A673 (cell line): ENCODE measurements at places on chromosomes 1 and 21.

GRCh38 chr21:16468184-16468583, 738.4 kb downstream of the USP25 start:
- DNase-seq: no peak

- DNase-seq: no peak
These were observed 13.4 kb upstream of the CRNN start for GRCh38 chr1:152427458-152427857.

DNA sequence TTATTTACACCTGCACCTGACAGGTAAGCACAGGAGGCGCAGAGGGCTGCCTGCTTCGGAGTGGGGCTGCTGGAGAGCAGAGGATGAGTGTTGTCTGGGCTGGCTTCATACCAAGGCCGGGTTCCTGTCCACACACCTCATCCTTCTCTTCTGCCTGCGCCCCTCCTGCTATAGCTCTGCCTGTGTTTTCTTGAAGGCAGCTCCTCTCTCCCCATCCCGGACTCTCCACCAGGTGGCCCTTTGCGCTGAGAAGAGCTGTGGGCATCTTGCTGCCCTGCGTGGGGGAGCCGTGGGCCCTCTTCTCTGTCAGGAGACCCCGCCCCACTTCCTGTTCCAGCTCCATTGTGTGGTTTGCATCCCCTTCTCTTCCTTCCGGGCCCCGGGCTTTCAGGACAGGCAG, 35.0 kb downstream of the ARHGEF10L start:
- no peak for DNase-seq

GRCh38 chr21:39315603-39316445, 2.4 kb upstream of the BRWD1 start:
- DNase-seq: no peak

- DNase-seq: no peak
These were observed 20.2 kb downstream of the PLEKHA6 start for GRCh38 chr1:204339541-204339940.

GRCh38 chr1:191695865-191696264, 462.4 kb upstream of the RGS18 start:
- DNase-seq: peak; percentile 9

DNA sequence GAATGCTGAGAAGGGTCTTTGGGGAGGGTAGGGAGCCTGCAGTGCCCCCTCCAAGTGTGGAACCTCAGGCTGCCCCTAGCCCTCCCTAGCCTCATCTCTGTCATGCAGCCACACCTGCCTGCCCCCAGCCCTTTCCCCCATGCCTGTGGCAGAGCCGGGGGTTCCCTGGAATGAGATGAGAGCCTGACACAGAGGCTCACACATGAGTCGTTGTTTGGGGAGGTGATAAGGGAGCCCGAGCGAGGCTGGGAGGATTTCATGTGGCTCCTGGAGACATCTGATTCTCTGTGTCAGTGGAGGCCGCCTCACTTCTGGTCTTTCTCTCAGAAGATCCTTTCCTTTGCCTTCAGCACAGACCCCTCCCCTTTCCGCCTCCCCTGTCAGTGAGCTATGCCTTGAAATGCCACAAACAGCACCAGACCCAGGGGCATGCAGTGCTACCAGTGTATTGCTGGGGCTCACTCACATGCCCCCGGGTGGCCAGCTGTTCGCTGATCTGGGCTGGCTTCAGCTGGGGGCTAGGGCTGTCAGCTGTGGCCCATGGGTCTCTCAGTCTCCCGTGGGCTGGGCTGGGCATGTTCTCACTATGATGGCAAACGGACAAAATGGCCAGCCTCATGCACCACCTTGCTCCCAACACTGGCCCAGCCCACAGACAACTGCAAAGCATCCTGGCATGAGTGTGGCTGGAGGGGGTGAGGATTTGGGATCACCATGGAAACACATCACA, 102.6 kb downstream of the AJAP1 start:
- no peak for DNase-seq

- peak; percentile 56 for DNase-seq
These were observed 499.2 kb downstream of the PLPP3 start for GRCh38 chr1:56080123-56080522.

DNA sequence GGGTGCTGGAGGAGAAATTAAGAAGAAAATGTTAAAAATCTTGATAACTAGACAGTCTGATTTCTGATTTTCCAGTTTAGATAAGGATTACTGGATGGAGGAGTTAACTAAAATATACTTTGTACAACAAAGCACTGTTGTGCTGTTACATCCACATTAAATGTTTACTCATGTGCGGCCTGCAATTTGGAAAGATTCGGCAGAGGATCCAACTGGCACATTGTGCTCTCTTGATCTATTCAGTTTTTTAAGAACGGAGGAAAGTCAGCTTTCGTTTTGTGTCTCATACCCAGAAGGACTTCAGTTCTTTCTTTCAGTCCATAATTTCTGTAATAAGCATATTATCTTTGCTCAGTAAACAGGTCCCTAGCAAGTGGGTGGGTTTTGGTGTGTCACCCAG, 52.5 kb downstream of the UCK2 start:
- no peak for DNase-seq

DNA sequence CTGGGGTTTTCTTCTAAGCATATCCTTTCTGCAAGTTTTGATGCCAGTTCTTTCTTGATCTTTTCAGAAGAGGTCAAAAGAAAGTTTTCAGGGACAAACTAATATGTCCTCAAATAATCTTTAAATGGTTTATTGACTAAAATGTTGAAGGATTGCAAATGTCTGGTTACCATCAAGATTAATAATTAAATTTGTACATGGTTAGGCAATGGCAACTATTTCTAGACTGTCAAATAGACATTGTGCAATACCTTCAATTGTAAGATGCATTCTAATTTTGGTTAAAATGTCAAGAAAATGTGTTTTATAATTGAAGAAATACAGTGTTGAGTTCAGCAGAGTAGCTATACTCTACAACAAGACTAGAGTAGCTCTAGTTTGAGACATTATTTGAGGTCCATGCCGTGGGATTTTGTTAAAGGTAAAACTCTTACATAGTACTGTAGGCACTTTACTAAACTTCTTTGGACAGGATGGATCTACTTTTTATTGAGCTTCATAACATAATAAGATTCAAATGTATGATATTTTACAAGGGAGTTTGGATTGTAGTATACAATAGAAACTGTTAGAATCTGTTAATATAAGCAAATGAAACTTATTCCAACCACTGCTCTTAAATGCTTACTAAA, 22.6 kb downstream of the MAEL start:
- DNase-seq: no peak

GRCh38 chr1:156492591-156493080, 7.9 kb downstream of the MEF2D start:
- no peak for DNase-seq

GRCh38 chr1:44067266-44068250, 36.3 kb upstream of the SLC6A9 start:
- DNase-seq: no peak

GRCh38 chr1:109788695-109789521, 25.2 kb upstream of the EPS8L3 start:
- no peak for DNase-seq

DNA sequence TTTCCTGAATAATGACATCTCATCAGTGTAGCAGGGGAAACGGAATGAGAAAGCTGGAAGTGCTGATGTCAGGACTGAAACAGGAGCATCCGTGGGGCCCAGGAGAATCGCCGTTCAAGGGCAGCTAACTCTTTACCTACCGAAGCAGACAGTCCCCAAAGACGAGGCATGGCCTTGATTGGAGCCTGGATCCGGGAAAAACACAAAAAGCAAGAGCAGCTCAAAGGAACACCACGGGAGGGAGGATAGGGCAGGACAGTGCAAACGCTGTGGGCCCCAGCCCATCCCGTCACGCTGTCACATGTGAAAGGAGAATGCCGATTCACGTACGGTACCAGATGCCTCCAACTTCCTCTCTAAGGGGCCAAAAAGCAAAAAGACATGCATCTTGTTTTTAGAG, 34.9 kb downstream of the WNT9A start:
- DNase-seq: no peak

DNA sequence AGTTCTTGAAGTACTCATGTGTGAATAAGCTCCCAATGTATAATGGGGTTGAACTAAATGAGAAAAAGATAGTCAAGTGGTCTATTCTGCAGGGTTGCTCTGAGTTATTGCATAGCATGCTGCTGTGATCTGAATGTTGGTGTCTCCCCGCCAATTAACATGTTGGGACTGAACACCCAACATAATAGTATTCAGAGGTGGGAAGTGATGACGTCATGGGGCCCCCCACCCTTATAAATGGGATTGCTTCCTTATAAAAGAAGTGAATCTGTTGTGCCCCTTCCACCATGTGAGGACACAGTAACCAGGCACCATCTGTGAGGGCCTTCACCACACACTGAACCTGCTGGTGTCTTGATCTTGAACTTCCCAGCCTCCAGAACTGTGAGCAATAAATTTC, 50.2 kb downstream of the MAB21L3 start:
- DNase-seq: no peak

DNA sequence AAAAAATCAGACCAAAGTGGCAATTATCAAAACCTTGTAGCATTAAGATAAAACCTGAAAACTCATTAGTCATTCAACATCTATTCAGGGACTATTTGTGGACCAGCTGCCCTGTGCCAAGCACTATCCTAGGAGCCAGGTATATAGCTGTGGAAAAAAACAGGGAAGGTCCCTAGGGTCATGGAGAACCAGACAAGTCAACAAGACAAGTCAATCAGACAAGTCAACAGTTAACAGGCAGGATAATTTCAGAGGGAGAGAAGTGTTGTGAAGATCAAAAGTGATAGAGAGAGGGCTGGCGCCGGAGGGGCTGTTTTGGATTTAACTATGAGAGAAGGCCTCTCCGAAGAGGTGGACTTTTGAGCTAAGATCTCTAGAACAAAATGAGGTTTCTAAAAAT, 3.3 kb upstream of the ATP1A4 start:
- no peak for DNase-seq

DNA sequence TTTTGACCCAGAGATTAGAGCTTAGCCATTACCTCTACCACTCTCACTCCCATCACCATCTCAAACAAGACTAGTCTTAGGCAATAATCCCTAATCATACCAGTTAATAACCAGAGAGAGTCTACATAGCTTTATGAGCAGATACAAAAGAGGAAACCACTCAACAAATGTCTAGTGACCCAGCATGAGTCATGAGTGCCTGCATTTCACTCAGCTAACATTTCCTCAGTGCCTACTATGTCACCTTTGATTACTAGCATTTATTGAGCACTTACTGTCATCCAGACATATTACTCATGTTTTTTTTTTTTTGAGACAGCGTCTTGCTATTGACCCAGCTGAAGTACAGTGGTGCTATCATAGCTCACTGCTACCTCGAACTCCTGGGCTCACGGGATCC, 35.9 kb upstream of the GALNT2 start:
- DNase-seq: peak; percentile 18

GRCh38 chr1:59384443-59384842, 87.5 kb downstream of the FGGY start:
- no peak for DNase-seq

DNA sequence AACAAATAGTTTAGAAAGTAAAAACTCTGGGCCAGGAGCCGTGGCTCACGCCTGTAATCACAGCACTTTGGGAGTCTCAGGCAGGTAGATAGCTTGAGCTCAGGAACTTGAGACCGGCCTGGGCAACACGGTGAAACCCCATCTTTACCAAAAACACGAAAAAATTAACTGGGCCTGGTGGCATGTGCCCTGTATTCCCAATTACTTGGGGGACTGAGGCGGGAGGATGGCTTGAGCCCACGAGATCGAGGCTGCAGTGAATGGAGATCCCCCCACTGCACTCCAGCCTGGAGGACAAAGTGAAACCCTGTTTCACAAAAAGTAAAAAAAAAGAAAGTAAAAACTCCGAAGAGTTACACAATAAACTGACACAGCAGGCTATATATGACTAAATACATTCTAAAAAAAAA, 10.6 kb downstream of the CEP170 start:
- DNase-seq: no peak

GRCh38 chr21:36120304-36120888, 14.5 kb upstream of the CBR3 start:
- no peak for DNase-seq

GRCh38 chr21:35924714-35925301, 135.5 kb downstream of the SETD4 start:
- no peak for DNase-seq
